Caki2 (cell line): ENCODE measurements at places on chromosomes 6 and 20.

- no peak for DNase-seq
Observed at GRCh38 chr20:24662322-24662721, 192.9 kb downstream of the SYNDIG1 start.

GRCh38 chr20:58011947-58012610, 216.4 kb downstream of the ANKRD60 start:
- no peak for DNase-seq

- DNase-seq: no peak
Observed at GRCh38 chr20:44231713-44232468, 15.2 kb upstream of the GDAP1L1 start.

DNA sequence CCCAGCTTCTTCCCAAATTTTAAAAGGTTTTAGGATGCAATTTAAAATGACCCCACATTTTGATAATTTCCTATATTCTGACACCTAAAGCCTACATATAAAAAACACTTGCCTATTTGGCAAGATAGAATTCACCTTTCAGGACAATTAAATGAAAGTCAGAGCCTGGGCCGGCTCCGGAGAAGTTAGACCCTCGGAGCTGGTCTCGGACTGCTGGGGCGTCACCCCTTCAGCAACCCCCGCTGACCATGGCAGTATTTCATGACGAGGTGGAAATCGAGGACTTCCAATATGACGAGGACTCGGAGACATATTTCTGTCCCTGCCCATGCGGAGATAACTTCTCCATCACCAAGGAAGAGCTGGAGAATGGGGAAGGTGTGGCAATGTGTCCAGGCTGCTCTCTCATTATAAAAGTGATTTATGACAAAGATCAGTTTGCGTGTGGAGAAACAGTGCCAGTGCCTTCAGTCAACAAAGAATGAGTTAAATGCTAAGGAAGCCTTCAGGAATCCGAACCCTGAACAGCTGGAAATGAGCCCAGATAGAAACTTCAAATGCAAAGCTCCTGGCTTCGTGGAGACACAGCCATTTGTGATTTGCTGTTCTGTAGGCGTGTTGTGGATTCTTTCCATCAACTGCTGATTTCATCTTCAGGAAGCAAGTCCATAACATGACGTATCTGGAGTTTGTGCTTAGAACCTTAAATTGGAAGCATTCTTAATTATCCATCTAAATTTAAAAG, 16.0 kb downstream of the TCFL5 start:
- no peak for DNase-seq

GRCh38 chr20:49747707-49748524, 34.2 kb upstream of the B4GALT5 start:
- DNase-seq: no peak

GRCh38 chr6:14754751-14755513, 490.9 kb upstream of the JARID2 start:
- DNase-seq: no peak
